ENCODE measurements at places on chromosomes 7 and 10.

DNA sequence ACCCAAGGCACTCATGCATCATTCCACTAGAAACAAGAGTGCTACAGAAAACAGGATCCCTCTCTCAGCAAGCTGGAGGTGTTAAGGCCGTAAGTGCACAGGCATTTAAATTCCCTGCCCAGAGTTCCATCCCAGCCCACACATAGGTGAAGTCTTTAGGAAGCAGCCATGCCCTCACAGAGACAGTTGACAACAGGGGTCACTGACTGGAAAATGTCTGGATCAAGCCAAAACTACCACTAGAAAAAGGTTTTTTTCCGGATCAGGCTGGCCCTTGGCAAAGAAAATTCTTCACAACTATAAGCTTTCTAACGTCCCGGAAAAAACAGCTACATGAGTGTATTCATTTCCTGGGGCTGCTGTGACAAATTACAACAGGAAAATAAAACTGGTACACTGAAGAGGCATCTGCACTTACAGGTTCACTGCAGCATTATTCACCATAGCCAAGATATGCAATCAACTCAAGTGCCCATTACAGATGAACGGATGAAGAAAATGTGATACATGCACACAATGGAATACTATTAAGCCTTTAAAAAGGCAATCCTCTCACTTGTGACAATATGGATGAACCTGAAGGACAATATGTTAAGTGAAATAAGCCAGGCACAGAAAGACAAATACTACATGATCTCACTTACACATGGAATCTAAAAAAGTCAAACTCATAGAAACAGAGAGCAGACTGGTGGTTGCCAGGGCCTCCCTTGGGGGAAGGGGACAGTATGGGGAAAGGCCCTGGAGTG is 52.5 kb downstream of the SLC25A13 start:
- no peak for DNase-seq

- DNase-seq: no peak
Measured at GRCh38 chr7:30155481-30155880, 20.7 kb downstream of the MTURN start.

DNA sequence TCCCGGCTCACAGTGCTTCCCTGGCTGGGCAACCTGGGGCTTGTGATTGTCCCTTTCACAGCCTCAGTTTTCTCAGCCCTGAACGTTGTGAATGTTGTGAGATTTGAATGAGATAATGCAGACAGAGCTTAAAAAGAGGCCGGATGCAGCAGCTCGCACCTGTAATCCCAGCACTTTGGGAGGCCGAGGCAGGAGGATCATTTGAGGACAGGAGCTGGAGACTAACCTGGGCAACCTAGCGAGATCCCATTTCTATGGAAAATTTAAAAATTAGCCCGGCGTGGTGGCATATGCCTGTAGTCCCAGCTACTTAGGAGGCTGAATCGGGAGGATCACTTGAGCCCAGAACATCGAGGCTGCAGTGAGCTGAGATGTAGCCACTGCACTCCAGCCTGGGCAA is 56.6 kb downstream of the SPOCK2 start:
- DNase-seq: no peak

DNA sequence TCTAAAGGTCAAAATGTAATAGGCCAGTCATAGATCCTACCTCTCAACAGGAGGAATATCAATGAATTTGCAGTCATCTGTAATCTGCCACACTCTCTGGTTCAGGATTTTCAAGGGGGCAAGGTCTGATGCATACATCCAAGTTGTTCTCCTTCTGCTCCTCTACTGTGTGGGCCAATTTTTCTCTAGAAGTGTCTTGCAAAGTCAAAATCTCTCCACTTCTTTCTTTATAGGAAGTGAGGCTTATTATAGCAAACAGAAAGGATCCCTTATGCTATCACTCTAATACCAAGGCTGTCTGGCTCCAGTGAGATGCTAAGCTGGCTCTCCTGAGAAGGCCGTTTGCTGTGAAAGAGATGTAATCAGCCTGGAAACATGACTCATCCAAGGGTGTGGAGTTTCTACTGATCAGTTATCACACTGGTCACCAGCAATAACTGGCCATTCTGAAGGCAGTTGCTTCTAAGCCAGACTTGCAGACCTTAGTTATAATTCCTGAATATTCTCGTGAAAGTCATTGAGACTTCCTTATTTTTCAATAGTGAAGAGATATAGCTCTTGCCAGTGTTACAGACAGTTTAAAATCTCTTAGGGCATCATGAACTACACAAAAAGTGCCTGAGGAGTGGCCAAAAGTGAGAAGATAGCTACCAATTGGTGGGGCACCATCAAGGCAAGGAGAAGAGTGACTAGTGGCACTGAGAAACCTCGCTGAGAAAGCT is 43.2 kb upstream of the LRGUK start:
- no peak for DNase-seq

DNA sequence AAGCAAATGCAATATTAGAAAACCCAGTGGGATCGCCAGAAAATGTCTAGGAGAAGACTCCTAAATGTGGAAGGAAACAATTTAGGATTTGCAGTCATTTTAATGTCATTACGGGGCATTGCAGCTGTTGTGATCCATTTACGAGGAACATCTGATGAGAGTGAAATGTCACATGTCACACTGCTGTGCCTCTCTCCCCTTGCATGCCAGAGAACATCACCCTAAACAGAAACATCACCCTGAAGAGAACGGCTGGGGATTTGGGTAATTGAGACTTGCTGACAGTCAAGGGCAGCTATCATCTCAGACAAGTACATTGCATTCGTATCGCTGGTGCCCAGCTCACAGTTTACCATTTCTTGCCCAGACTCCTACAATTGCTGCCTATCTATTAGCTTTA is 785.7 kb upstream of the POM121L12 start:
- DNase-seq: no peak

GRCh38 chr10:34102237-34102673 is 712.8 kb downstream of the PARD3 start:
- DNase-seq: peak; percentile 68

DNA sequence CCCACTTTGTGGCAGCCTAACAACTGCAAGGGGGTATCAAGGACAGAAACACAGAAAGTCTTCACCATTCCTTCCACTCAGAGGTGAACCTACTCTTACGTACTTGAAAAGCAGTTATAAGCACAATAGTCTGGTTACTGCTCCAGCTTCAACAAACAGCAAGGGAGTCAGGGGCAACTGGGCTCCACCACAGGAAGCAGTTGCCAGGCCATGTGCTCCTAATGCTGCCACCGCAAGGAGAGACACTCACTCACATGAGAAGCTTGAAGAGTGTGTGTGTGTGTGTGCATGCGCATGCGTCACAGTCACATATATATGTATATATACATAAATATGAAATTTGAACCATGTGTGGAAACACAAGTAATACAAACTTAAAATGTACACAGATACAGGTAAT is 65.5 kb downstream of the GRB10 start:
- DNase-seq: no peak

DNA sequence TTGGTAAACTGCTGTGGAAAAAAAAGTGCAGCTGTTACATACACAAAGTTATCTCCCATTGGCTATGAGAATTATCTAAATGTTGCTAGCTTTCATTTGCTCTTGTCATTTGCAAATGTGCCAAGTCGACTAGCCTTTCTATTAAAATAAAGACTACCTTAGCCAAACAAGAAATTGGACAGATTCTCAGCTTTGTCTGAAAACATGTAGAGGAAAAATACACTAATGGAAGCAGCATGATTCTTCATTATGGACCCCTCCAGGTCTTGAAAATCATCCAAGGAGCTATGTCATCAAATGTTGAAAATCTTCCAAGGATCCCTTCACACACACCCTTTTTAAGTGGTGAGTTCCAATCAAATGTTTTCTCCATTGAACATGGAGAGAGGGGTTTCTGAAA is 237.7 kb downstream of the ETV1 start:
- DNase-seq: no peak

DNA sequence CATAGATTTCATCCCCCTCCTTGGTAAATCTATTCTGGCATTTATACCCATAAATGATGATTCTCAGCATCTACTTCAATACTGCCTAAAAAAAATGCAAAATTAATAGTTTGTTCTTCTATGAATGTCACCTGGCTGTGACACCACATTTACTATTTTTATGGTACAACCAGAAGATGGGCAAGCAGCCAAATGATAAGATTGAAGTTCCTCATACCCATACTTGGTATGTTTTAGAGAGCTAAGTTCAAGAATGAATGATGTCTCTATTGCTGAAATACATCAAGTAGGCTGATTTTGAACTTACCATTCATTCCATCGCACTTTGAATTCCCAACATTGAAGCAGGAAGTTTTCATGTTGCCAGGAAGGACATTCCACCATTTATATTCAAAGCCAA is 134.2 kb downstream of the ELAPOR2 start:
- no peak for DNase-seq

- DNase-seq: no peak
Measured at GRCh38 chr7:37571806-37572205, 111.8 kb upstream of the GPR141 start.

DNA sequence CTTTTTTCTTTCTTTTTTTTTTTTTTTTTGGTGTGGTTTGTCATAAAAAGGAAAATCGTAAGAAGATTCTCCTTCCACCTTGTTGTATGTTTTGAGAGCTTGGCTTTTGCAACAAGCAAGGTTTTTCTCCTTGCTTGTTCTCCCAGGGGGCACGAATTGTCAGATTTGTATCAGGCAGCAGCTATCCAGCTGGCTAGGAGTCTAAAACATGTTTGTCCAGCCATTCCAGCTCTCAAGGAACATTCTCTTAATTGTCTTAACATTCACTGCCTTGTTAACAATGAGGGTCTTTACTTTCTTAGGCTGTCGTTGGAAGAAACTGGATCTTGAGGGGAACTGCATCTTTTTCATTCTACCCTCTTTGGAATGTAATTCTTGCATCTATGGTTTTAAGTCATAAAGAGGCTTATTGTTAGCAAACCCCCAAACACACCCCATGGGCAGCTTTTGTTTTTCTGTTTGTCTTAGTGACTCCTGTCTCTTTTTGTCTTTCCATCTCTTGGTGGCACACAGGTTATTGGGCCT is 14.6 kb downstream of the SHTN1 start:
- no peak for DNase-seq

DNA sequence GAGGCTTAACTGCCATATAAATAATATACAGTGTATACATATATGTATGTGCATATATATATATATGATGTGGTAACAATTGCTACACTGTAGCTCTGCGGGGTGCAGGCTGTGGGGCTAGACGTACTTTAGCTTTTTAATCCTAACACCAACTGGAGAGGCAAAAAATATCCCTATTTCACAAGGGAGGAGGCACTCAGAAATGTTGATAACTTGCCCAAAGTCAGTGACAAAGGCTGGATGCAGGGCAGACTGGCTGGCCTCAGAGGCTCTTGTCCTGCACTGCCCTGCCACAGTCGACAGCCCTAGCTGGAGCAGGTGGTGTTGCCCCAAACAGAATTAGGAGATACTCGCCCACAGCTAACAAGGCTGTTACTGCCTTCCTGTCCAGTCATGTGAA is 1.5 kb upstream of the RELN start:
- DNase-seq: no peak

DNA sequence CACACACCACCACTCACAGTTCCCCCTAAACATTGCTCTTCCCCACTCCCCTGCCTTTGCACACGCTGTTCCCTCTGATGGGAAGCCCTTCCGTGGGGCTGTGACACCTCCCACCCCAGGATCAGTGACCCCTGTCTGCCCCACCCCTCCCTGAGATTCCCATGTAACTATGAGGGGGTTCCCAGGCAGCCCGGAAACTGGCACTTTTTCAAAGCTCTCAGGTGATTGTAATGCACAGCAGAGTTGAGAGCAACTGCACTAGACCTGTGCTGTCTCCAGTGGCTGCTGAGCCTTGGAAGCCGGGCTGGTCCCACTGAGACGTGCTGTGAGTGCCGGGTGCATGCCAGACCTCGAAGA is 29.8 kb downstream of the GPRIN2 start:
- no peak for DNase-seq

GRCh38 chr7:11557627-11558026 is 274.4 kb downstream of the THSD7A start:
- no peak for DNase-seq

DNA sequence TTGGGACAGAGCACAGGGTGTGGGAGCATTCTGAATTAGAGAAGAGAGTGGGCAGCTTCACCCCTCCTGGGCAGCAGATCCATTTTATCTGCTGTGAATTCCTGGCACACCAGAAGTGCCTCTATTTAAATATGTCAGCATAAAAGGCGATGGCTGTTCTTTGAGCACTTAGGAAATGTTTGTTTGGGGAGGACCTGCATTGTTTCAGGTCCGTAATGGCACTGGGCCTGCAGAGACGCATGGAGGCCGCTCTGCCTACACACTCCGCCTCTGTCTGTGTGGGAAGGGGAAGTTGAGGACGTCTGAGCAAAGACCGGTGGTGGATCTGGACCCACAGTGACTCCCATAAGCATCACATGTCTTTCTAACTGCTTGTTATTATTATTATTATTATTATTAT is 253.2 kb downstream of the CAMK1D start:
- no peak for DNase-seq

GRCh38 chr10:131004276-131004675 is 307.2 kb downstream of the TCERG1L start:
- DNase-seq: no peak

DNA sequence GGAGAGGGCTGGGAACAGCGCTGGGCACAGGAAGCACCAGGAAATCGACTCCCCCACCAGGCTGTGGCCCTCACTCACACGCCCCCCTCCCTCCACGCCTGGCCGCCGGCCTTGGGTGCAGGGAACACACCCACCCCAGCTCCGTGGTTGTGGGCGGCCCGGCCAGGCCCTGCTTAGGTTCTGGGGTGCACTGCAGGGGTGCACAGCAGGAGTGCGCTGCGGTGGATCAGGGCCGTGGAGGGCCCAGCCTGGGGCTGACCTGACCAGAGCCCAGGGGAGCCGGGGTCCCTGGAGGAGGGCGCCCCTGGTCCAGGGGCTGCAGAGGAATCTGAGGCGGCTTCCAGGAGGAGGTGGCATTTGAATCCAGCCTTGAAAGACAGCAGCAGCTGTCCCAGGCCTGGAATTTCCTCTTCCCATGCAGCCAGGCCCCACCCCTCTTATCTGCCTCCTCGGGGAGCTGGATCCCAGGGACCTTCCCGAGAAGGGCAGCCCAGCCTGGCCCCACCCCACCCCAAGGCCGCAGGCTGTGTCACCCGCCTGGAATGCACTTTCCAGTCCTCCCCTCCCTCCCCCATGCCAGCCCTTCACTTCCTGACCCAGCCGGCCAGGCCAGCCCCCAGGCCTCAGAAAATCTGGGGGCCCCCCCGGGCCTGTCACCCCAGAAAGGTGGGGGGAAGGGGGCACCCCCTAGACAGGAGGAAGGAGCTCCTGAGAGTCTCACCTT is 18.4 kb upstream of the PDGFA start:
- no peak for DNase-seq

GRCh38 chr10:123042708-123043408 is 34.1 kb downstream of the ACADSB start:
- DNase-seq: no peak

DNA sequence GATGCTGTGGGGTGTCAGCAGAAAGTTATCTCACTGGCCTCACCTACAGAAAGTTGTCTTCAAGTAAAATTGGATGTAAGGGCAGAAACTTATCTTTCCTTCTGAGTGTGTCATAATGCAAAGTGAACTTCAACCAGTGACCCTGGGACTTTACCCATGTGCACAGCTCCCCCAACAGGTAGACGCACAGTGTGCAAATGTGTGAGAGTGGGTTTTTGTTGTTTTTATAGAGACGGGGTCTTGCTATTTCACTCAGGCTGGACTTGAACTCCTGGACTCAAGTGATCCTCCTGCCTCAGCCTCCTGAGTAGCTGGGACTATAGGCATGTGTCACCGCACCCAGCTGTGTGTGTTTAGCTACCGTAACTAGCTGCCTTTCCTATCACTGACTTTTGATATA is 6.4 kb upstream of the KAZALD1 start:
- no peak for DNase-seq

- no peak for DNase-seq
Measured at GRCh38 chr10:130337696-130338635, 201.8 kb downstream of the GLRX3 start.
